ENCODE measurements at places on chromosomes 7 and 10. TPM values are rescaled to one million over a fixed set of nuclear protein-coding genes. Genes with fewer than 3 reads are reported as not detected.

GRCh38 chr7:47253650-47254080 lies 328.2 kb downstream of the TNS3 start:
- DNase-seq: no peak

SYT15 gene
- 1.6 TPM for total RNA-seq

DNA sequence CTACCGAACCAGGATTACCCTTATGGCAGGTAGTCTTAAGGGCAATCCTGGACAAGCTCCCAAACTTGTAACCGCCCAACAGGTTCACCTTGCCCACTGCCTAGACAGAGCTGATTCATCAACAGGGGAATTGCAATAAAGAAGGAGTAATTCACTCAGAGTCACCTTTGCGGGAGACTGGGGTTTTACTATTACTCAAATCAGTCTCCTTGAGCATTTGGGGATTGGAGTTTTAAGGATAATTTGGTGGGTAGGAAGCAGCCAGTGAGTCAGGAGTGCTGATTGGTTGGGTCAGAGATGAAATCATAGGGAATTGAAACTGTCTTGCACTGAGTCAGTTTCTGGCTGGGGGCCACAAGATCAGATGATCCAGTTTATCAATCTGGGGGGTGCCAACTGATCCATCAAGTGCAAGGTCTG lies 25.3 kb downstream of the HK1 start:
- DNase-seq: no peak

OR2A12 gene
- not detected for total RNA-seq
